ENCODE measurements at places on chromosomes 6 and 20.

DNA sequence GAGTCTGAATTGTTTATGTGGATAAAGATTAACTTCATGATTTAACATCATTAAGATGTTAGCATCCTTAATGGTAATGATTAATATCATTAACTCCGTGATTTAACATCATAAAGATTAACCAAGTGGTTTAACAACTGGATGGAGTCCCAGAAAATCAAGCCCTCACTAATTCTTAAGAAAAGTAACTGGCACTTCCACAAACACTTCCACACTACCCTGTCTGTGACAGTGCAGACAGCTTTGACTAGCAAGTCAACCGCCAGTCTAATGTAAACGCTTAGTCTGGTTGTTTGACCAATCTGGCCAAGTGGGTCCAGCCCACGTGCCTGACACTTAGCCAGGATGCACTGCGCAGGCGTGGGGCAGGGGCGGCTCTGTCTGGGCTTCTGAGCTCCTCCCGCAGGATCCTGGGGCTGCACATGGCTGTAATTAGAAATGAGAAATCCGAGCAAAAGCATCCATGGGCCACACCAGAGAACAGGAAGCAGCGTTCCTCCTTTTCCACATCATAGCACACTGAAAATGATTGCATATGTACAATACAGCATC lies 424.2 kb downstream of the FOXA2 start:
- DNase-seq, result no peak
- no peaks in the 10 kb centered on the region for H3K36me3 ChIP-seq
- H3K4me1 ChIP-seq, result no peaks in the 10 kb centered on the region

- H3K4me1 ChIP-seq, result no peaks in the 10 kb centered on the region
- no peak overlapping the region for H3K27ac ChIP-seq
- H3K4me3 ChIP-seq, result no peak overlapping the region
- DNase-seq, result no peak
- no peaks in the 10 kb centered on the region for H3K27me3 ChIP-seq
These were observed 42.7 kb upstream of the CEP162 start for GRCh38 chr6:84269947-84270733.

GRCh38 chr6:163406366-163406765 lies 8.2 kb upstream of the QKI start:
- H3K4me1 ChIP-seq, result peaks cover 2% of the 10 kb centered on the region
- no peak overlapping the region for H3K27ac ChIP-seq
- peak overlapping the region; percentile 46 for H3K4me3 ChIP-seq
- no peaks in the 10 kb centered on the region for H3K36me3 ChIP-seq

DNA sequence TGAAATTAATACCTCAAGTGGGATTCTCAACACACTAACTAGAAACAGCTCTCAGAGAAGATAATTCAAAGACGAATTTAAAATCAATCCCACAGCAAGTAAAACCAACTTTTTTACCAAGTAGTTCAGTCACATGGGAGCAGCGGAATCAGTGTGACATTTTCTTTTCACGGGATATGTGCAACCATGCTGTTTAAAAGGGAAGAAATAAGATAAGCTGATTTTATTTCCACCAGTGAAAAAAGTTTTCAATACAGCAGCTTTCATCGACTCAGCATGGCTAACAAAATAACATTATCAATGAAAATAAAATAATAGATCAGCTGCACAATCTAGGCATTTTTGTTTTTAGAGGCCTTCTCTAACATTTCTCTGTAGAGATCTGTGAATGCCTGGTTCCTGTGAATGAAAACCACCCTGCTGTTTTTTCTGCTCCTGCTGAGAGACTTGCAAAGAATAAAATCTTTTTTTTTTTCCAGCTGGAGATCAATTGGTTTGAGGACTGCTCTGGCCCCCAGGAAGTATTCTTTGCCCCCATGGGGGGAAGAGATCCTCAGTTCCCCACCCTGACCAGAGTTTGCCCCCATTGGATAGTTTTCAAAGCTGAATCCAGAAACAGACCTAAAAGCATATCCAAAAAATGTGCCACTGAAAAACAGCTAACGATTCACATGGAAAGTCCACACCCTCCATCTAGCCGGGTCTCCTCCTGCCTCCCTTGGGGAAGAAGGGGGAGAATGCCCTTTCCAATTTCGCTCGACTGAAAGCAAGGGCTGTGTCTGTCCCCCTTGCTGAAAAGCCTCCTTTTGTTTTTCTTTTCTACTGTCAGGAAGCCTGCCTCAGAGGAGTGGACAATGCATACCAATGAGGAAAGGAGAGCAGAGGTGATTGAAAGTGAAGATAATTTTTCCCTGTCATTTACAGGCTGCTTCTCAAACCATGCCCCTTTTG lies 317.6 kb downstream of the PRKN start:
- no peak overlapping the region for H3K27ac ChIP-seq
- no peaks in the 10 kb centered on the region for H3K4me1 ChIP-seq
- DNase-seq, result no peak
- H3K27me3 ChIP-seq, result no peaks in the 10 kb centered on the region

GRCh38 chr6:163984124-163984936 lies 569.8 kb downstream of the QKI start:
- H3K27me3 ChIP-seq, result no peaks in the 10 kb centered on the region
- DNase-seq, result no peak
- no peak overlapping the region for H3K27ac ChIP-seq
- no peak overlapping the region for H3K4me3 ChIP-seq

DNA sequence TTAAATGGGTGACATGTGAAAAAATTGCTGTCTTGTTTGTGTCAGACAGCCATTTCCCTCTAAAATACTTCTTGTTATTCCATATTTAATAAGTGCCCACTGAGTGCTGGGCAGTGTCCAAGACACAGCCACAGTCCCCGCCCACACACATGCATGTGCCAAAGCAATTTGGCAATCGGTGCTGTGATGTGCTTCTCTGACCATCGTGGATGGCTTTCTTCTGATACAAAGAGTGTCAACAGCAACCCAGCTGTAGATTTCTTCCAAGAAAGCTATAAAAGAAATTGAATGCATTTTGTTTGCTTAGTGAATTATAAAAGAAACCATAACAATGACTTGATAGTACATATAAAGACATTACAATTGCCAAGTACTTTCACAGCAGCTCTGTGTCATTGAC lies 140.5 kb upstream of the ATXN1 start:
- no peak overlapping the region for H3K4me3 ChIP-seq
- peak; percentile 90 for DNase-seq
- H3K27me3 ChIP-seq, result no peaks in the 10 kb centered on the region
- H3K27ac ChIP-seq, result no peak overlapping the region
- H3K4me1 ChIP-seq, result no peaks in the 10 kb centered on the region
